ENCODE measurements at places on chromosomes 11 and 22.

- no peak for DNase-seq
These were observed 1.3 kb upstream of the SEC14L3 start for GRCh38 chr22:30472994-30473720.

DNA sequence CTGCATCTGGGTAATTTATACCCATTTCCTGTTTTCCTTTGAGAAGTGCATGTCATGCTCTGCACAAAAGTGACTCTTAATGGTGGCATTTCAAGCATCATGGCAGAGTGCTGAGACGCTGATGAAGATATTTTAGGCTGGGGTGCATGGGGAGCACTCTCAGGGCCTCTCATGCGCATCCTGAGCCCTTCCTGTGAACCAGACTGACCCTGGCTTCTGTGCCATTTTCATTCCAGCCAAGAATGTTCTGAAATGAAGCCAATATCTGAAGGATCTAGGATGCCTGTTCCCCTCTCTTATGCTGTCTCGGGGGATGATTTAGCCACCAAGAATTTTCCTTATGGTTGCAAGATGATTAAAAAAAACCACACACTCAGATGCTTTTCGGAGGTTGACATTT lies 61.5 kb downstream of the MIAT start:
- DNase-seq = no peak

DNA sequence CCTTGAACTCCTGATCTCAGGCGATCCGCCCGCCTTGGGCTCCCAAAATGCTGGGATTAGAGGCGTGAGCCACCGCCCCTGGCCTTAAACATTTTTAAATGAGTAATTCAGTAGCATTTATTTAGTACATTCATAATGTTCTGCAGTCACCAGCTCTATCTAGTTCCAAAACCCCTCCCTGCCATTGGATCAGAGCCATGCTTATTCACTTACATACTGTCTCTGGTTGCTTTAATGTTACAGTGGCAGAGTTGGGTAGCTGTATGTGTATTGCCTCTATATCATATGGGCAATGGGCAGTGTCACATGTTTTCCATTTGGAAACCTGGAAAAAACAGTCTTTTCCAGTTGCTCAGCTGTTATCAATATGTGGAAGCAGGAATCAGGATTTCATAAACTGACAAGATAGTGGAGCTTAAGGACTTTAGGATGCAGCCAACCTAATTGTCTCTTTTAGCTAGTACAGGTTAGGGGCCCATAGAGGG lies 10.5 kb downstream of the COA4 start:
- DNase-seq = no peak

DNA sequence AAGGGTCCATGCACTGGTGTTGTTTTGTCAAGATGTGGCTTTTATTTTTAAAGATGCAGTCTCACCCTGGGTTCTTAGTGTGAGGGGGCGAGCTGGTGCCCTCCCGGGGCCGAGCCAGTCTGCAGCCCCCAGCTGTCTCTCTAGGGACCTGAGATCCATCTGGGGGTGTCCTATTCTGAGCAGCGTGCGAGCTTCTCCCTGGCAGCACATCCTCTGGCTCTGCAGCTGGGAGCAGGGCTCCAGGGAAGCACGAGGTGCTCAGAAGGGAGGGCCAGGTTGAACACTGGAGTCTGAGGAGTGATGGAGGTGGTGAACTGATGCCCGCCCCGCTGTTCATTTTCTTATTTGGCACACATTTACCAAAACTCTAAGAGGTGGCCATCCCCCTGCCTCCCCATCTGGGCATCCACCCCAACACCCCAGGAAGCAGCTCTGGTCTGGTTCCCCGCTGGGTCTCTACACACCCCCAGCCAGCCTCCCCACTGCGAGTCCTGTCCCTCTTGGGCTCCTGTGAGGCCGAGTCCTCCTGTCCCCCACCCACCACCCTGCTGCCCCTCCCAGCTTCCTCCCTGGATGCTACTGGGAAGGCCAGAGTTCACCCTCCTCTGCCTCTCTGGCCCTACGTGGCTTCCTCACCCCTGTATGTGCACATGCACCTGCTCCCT lies 956.4 kb downstream of the BRD1 start:
- no peak for DNase-seq

- DNase-seq = no peak
These were observed 59.6 kb upstream of the CCDC89 start for GRCh38 chr11:85745626-85746025.

DNA sequence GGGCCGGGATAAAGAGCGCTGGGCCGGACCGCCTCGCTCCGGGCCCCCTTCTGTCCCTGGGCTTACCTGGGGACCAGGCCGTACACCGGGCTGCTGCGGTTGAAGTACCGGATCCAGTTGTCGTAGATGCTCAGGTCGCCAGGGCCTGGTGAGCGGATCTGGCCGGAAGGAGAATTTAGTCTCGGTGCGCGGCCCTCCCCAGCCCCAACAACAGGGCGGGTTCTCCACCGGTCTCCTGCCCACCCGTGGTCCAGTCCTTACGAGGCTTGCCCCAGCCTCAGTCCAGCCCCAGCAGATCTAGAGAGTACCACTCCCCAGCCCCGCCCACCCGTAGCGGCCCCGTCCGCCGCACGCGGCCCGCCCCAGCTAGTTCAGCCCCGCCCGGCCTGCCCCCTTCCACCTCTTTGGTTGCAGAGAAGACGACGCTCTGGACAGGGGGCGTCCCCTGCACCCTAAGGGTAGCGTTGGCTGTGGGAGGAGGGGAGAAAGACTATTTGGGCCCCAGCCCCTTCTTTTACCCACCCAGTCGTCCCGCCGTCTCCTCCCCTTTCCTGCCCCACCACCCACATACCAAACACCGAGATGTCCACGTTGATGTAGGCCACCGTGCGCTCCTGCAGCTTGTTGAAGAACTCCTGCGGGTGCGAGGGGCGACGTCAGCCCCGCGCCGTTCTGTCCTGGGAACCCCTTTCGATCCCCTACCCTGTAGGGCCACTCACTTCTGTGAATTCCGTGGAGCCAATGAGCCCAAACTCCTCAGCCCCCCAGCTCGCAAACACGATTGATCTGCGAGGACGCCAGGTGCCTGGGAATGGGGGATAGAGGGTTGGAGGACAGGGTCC lies 6.8 kb downstream of the SAC3D1 start:
- no peak for DNase-seq

DNA sequence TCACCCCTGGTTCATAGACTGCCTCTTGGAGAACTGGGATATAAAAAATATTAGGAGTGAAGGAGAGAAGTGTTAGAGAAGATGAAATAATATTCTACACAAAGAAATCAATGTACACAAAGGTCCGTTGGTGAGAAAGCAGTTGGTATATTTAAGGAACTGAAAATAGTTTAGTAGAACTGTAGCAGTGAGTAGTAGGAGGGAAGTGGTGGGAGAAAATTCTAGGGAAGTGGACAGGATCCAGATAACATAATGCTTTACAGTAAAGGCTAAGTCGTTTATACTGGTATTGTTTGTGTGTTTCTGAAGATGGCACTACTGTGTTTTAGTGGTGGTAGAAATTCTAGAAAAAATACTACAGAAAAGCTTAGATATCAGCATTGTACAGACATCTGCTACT lies 120.8 kb upstream of the CHORDC1 start:
- no peak for DNase-seq

DNA sequence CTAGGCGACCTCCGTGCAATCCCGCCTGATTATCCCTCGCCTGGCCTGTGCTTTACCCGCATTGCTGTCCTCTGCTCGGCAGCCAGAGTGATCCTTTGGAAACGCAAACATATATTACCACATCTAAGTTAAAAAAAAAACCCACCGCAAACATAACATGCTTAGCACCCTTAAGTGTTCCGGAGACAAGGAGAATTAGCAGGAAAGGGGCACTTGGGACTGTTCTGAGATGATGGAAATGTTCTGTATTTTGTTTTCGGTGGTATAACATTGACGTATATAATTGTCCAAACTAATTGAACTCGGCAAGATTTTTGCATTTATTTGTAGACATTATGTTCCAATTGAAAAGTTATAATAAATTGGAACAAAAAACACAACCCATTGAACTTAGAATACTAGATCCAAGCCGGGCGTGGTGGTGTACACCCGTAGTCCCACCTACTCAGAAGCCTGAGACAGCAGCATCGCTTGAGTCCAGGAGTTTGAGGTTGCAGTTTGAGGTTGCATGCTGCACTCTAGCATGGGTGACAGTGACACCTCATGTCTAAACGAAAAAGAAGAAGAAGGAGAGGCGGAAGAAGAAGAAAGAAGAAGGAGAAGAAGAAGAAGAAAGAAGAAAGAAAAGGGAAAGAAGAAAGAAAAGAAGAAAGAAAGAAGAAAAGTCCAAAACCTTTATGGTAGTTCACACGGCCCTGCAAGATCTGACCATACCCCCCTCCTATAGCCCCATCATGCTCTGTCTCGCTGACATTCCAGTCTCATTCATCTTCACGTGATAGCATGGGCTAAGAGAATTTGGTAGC lies 604 bp upstream of the POLR3H start:
- no peak for DNase-seq

- no peak for DNase-seq
These were observed 563 bp upstream of the ENDOD1 start for GRCh38 chr11:95088946-95089619.
